Activated CD4-positive, alpha-beta T cell treated with anti-CD3 and anti-CD28 coated beads, Interleukin-2, amount 10 ng/mL, durations not matched to agents 7 days and 5 days (primary cell): ENCODE measurements at places on chromosomes 3 and 15. TPM values are rescaled to one million over a fixed set of nuclear protein-coding genes. Genes with fewer than 3 reads are reported as not detected.

CACNA1D gene
- 0.15 TPM for total RNA-seq

SLC35G2 gene
- total RNA-seq: 0.12 TPM

ROBO1 gene
- total RNA-seq: 0.62 TPM

IL5RA gene
- not detected for total RNA-seq

BBX gene
- 35.0 TPM for total RNA-seq
